LHCN-M2 (cell line): ENCODE measurements at places on chromosomes 5 and 9. TPM values are rescaled to one million over a fixed set of nuclear protein-coding genes. Genes with fewer than 3 reads are reported as not detected.
A peak's percentile ranks its signal among the peaks of the same experiment; 100 is the strongest.

- DNase-seq: no peak
These were observed 18.2 kb downstream of the TSPAN17 start for GRCh38 chr5:176665517-176665916.

- DNase-seq: no peak
These were observed 303.1 kb upstream of the CLINT1 start for GRCh38 chr5:158162026-158162425.

- no peak for DNase-seq
These were observed 5.4 kb downstream of the ADRA1B start for GRCh38 chr5:159921721-159922120.

DNA sequence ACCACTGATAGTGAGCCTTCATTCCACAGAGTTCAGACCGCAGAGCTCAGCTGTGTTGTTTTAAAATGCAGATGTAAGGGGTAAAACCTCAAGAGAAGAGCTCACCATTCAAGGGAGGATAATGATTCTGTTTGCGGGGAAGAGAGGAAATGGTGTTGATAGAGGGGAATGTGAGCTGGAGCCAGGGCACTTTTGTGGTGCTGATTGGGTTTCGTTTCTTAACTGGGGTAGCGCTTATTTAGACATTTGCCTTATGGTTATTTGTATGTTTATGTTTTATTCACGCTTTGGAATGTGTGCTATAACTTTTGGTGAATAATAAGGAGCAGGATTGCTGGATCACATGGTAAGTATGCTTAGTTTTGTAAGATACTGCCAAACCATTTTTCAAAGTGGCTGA lies 42.5 kb downstream of the STXBP1 start:
- DNase-seq: no peak

DNA sequence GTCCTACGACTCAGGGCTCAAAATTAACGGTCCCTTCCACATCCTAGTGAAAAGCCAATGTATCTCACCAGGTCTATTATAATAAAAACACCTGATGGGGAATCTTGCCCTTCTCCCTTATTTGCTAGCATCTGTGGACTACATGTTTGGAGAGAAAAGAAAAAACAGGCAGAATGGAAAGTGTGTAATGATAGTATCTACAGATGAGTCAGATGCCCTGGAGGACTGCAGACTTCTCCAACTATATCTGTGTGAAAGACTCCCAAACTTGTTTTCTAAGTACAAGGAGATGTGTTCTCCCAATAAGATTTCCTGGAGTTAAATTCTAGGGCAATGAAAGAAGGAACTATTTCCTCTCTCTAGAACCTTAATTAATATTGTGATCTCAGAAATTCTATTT lies 66.0 kb downstream of the FOXB2 start:
- DNase-seq: no peak

GRCh38 chr5:117204404-117204803 lies 629.8 kb upstream of the SEMA6A start:
- no peak for DNase-seq

GRCh38 chr9:106962122-106962521 lies 99.2 kb downstream of the ZNF462 start:
- DNase-seq: peak; percentile 73

GRCh38 chr5:131260895-131261294 lies 3.0 kb upstream of the CDC42SE2 start:
- DNase-seq: peak; percentile 70

- DNase-seq: peak; percentile 78
These were observed 125.2 kb downstream of the GPBP1 start for GRCh38 chr5:57298985-57299491.

GRCh38 chr9:127919253-127919815 lies 2.5 kb upstream of the ST6GALNAC4 start:
- peak; percentile 98 for DNase-seq

The ORM2 gene
- total RNA-seq: not detected in 2 replicates

The PCDHGB3 gene
- total RNA-seq: 1.4 and 1.6 TPM in 2 replicates

The HAPLN1 gene
- total RNA-seq: under 0.01 TPM in 1 of 2 replicates, not detected in the other

The RASGRF2 gene
- total RNA-seq: under 0.01 TPM in 1 of 2 replicates, not detected in the other

The ESM1 gene
- total RNA-seq: 0.98 and 6.7 TPM in 2 replicates

The MLANA gene
- total RNA-seq: 0.11 TPM in 1 of 2 replicates, not detected in the other

The CSNK1A1 gene
- 249 and 268 TPM in 2 replicates for total RNA-seq

The PLPP7 gene
- 19.9 and 22.4 TPM in 2 replicates for total RNA-seq

The FAM221B gene
- not detected in 2 replicates for total RNA-seq

The LCP2 gene
- total RNA-seq: not detected in 2 replicates

The FAF2 gene
- total RNA-seq: 37.9 and 42.4 TPM in 2 replicates
